ENCODE measurements at places on chromosomes 5 and 9.

DNA sequence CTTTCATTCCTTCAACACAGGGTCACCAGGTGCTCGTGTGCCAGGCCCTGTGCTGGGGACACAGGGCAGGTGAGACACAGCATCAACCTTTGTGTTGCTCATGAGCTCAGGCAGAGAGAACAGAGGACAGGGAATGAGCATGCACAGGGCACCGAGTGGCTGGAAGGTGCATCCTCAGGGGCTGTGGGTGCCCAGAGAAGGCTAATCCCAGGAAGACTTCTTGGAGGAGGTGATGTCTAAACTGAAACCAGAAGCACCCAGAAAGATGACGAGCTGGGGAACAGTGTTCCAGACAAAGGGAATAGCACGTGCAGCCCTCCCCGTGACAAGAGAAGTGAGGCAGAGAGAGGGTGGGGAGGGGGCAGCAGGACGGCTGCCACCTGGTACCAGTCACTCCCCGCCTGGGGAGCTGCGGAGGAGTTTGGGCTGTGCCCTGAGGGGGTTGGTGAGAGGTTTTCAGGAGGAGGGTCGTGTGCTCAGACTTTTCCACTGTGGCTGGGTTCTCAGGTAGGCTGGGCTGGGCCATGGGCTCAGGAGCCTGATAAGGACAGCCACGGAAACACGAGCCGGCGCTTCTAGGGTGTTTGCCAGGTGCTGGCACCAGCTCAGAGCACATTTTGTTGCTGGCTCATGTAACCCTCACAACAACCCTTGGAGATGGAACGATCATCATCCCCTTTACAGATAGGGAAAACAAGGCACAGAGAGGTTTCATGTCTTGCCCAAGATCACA is 46.0 kb downstream of the HMCN2 start:
- no peak for DNase-seq

- DNase-seq, result no peak
Observed at GRCh38 chr5:79225026-79225425, 10.9 kb upstream of the JMY start.

GRCh38 chr5:149618581-149619248 is 37.4 kb downstream of the ARHGEF37 start:
- peak; percentile 43 for DNase-seq

- DNase-seq, result no peak
Observed at GRCh38 chr5:5710471-5710870, 288.0 kb downstream of the ICE1 start.

GRCh38 chr5:74040811-74041491 is 415.0 kb downstream of the ARHGEF28 start:
- DNase-seq, result no peak

DNA sequence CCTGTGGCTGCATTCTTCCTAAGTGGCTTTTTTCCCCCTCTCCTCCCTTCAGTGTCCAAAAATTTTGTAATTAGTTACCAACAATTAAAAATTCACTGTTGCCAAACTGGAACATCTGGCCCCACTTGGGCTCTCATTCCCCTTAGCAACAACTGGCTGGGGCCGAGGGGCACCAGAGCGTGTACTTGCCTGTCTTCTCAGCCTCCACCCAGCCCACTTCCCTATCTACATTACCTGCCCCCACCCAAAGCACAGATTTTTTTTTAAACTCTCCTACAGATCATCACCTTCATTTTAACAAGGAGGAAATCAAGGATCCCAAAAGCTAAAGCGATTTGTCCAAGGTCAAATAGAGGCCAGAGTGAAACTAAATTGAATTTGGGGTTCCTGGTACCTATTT is 278.8 kb downstream of the EBF1 start:
- no peak for DNase-seq

DNA sequence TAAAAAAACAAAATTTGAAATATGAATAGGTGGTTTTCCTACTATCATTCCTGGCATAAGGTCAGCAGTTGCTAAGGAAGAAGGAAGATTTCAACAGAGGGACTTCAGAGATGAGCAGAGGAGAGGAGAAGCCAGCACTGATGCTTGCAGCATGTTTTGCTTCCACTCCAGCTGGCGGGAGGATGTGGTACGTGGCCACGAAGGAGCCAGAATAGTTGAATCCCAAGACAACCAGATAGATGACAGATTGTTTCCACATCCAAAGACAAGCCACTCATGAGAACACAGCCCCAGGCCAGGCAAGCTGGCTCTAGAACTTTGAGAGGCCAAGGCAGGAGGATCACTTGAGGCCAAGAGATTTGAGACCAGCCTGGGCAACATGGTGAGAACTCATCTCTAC is 15.1 kb downstream of the TIMD4 start:
- no peak for DNase-seq

Data from head of caudate nucleus (tissue), 42 donors.